ENCODE measurements at places on chromosomes 4 and X.

GRCh38 chr4:186348433-186348832 lies 82.4 kb downstream of the F11 start:
- DNase-seq, result no peak

DNA sequence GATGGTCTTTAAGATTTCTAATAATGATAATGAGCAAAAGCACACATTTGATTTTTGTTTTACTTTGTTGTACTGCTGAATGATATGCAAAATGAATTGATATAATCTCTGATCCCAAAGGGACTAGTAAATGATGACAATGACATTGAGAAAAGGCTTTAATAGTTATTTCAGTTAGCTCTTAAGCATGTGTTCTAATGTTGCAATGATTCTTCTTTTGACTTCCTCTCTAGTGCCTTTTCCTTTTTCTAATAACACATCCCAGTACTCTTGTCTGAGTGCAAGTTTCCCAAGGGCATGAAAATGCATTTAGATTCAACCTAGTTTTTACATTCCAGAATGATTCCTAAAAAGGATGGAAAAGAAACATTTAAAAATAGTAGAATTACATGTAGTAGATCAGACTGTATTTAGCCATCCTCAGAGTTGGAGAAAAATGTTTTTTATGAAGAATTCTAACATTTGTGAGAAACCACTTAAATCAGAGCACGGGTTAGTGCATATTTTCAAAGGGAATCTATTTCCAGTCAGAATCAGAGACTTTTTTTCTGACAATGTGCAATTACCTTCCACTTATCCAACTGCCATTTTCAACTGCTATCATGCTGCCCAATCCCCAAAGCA lies 508.8 kb downstream of the C4orf33 start:
- DNase-seq, result no peak

GRCh38 chr4:184074677-184075388 lies 142.8 kb downstream of the ENPP6 start:
- no peak for DNase-seq

DNA sequence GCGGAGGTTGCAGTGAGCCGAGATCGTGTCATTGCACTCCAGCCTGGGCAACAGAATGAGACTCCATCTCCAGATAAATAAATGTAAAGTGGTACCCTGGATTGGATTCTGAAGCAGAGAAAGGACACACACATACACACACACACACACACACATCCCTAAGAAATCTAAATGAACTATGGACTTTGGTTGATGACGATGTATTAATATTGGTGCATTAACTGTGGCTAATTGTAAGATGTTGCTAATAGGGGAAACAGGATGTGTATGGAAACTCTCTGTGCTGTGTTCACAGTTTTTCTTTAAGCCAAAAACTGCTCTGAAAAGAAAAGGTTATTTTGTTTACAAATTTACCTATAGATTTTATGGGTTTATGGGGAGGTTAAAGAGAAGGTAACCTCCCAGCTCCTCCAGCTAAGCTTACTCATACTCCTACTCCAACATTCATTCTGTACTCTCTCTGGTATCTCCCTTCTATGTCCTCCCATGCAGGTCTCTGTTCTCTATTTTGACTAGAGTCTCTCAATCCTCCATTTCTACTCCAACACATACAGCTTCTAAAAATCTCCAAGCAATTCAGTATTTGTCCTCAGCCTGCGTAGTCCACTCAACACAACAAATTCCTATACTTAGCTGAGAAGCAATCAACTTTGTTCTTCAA lies 46.5 kb upstream of the RELL1 start:
- DNase-seq, result no peak

GRCh38 chrX:43474321-43474720 lies 181.8 kb upstream of the MAOA start:
- DNase-seq, result no peak

- DNase-seq, result no peak
These were observed 455.7 kb downstream of the BCOR start for GRCh38 chrX:39642071-39642470.

- DNase-seq, result no peak
These were observed 289.0 kb downstream of the C4orf33 start for GRCh38 chr4:129384974-129385373.

DNA sequence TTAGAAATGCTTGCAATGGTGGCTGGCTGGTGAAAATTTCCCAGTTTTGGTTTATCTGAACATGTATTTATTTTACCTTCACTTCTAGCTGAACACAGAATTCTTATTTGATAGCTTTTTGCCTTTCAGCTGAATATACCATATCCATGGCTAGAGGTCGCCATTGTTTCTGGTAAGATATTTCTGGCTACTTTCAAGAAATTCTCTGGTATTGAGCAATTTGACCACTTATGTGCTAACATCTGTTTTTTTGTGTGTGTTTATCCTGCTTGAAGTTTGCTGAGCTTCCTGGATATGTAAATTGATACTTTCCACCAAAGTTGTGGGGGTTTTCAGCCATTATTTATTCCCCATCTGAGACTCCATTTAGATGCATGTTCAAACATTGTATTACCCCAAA lies 75.4 kb downstream of the FBXW7 start:
- DNase-seq, result peak; percentile 66

- no peak for DNase-seq
These were observed 49.3 kb upstream of the EOLA2 start for GRCh38 chrX:149987613-149988012.

DNA sequence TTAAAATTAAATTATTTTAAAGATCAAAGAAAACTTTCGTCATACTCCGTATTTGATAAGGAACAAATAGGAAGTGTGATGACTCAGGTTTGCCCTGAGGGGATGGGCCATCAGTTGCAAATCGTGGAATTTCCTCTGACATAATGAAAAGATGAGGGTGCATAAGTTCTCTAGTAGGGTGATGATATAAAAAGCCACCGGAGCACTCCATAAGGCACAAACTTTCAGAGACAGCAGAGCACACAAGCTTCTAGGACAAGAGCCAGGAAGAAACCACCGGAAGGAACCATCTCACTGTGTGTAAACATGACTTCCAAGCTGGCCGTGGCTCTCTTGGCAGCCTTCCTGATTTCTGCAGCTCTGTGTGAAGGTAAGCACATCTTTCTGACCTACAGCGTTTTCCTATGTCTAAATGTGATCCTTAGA lies at the start of gene CXCL8:
TSS of gene CXCL8 (plus strand) at position 217 of the 426 bp plus-strand sequence. CDS start at position 307, 90 bp downstream.
- peak; percentile 59 for DNase-seq

DNA sequence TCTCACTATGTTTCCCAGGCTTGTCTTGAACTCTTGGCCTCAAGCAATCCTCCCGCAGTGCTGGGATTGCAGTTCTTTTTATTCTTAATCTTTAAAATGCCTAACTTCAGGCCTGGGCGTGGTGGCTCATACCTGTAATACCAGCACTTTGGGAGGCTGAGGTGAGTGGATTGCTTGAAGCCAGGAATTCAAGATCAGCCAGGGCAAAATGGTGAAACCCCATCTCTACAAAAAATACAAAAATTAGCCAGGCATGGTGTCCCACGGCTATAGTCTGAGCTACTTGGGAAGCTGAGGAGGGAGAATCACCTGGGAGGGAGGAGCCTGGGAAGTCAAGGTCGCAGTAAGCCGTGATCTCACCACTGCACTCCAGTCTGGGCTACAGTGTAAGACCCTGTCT lies 45.9 kb downstream of the PLS3 start:
- DNase-seq, result no peak

DNA sequence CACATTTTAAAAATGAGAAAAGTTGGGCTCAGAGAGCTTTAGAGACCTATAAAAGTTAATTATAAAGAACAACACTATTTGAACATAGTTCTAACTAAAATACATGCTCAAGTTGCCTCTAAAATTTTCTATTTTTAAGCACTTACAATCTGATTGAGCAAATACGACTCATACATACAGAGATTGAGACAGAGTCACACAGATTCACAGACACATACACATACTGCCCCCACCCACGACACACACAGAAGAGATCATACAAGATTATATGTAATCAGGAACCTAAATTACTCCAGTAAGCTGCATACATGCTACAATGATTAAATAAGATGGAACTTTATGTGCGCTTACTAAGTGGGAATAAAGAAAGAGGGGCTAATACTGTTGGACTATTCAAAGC lies 2.7 kb upstream of the ASB5 start:
- no peak for DNase-seq

- no peak for DNase-seq
These were observed 1308.6 kb downstream of the ARAP2 start for GRCh38 chr4:34935739-34936138.

DNA sequence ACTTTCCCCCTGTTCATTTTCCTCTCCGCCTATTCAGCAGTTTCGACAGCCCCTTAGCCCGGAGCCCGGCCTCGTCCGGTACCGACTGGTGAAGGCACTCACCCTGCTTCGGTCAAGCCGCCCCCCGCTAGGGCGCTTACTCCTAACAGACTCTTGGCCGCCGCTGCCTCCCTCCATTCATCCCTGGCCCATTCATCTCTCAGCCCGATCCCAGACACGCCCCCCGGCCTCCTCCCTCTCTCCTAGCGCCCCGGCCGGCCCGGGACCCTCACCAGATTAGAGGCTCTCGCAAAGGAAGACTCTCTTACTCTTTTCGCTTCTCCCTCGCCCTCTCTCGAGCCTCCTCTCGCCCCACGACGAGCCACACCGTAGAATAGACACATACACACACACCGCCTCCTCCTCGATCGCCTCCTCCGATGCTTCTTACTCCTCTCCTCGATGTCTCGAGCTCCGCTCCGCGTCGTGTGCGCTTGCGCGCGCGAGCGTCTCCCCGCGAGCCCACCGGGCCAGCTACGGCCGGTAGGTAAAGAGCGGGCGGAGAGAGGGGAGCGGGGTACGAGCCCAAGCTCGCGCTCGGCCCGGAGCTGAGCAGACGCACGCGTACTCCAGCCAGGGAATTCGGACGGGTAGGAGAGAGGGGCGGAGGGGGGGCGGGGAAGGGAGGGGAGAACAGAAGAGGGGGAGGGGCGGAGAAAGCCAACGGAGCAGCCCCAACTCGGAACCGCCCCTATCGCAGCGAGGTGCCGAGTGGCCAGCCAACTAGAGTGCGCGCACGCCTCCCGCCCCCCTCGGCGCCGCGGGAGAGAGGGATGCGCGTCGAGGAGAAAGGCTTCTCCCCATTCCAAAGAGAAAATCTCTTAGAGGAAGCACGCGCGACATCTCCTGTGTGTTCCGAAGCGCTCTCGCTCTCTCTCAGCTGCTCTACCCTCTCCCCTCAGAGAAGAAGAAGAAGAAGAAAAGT lies at the start of gene WNK3:
TSS of gene WNK3 (minus strand) at position 633 of the 964 bp plus-strand sequence.
- DNase-seq, result peak; percentile 48

- DNase-seq, result no peak
These were observed 226.0 kb downstream of the LDB2 start for GRCh38 chr4:16672421-16672820.

- peak; percentile 16 for DNase-seq
These were observed 33.5 kb upstream of the DCX start for GRCh38 chrX:111445485-111445884.

- no peak for DNase-seq
These were observed 59.4 kb downstream of the POLR2B start for GRCh38 chr4:57037982-57038604.

DNA sequence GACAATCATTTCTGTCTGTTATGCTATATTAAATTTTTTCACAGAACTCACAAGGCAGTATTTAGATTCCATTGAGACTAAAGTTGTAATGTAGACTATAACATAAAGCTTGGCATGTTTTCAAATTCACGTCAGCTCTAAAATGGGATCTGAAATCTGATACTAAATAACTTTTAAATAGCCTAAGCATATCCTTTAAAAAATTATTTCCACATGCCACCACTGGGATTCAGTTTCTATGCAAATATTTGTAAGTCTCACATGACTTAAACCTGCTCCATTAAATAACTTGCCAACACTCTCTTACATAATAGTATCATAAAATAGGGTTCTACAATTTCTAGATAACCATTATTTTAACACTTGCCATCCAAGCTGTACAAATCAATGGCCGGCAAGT lies 32.4 kb downstream of the KLHL8 start:
- peak; percentile 24 for DNase-seq

- DNase-seq, result no peak
These were observed 149.5 kb downstream of the GC start for GRCh38 chr4:71634364-71634763.

GRCh38 chr4:32117693-32118092 lies 1397.5 kb downstream of the PCDH7 start:
- no peak for DNase-seq

GRCh38 chr4:112895811-112896608 lies 153.4 kb upstream of the ANK2 start:
- DNase-seq, result no peak

DNA sequence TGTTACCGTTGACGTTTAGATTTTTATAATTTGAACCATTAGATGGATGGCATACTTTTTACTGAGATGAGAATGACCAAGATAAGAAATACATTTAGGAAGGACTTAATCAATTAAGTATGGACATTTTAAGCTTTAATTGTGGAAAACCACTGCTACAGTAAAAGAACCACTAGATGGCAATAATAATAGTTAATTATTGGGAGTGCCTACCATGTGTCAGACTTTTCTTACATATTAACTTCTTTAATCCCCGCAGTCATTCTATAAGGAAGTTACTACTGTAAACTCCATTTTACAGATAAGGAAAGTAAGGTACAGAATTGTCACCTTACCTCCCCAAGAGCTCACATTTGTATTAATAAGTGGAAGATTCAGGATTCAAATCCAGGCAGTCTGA lies 48.5 kb upstream of the MYOZ2 start:
- DNase-seq, result no peak

DNA sequence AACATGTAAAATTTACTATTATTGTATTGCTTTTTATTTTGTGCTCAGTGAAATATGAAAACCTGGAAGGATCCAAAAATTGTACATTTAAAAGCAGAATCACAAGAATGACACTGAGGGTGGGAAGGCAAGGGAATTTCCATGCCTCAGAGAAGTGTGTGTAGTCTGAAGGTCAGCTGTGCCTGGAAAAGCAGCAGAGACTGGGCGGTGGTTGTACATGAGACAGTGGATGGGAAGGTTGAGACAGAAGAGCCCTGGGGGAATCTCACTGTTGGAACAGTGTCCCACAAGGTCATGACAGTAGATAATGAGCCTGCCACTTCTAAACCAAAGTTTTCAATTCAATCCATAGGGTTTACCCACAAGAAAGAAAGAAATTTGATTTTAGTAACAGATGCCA lies 17.1 kb upstream of the ANTXR2 start:
- DNase-seq, result no peak

Measured in fibroblast of the conjunctiva (primary cell).